ENCODE measurements at places on chromosomes 4 and X. TPM values are rescaled to one million over a fixed set of nuclear protein-coding genes. Genes with fewer than 3 reads are reported as not detected.

- DNase-seq: no peak
These were observed 79.1 kb downstream of the ANKRD50 start for GRCh38 chr4:124633285-124633941.

- peak; percentile 69 for DNase-seq
These were observed 25.6 kb downstream of the CD99L2 start for GRCh38 chrX:150872773-150873336.

GRCh38 chrX:11629593-11630211 lies 36.0 kb downstream of the ARHGAP6 start:
- peak; percentile 57 for DNase-seq

DNA sequence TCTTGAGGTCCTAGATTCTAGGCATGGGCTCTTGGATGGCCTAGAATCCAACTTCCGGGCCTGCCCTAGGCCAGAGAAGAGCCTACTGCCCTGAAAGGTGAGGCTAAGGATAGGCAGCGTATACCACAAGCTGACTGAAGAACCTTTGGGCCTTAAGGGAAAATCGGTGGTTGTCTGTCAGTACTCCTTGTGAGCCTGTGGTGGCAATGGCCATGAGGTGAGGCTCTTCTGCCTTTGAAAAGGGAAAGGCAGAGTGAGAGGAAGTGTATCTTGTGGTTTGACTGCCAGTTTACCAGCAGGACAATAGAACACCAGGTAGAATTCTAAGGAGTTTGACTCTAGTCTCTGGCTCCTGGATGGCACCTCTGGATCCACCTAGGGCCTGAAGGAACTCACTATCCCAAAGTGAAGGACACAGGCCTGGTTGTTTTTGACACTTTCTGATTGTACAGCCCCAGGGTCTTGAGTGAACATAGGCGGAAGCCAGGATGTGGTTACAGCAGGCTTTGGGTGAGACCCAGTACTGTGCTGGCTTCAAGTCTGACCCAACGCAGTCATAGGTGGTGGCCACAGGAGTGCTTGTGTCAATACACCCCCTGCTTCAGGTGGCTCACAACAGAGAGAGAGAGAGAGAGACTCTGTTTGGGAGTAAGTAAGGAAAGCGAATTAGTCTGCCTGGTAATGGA lies 20.9 kb downstream of the ITIH6 start:
- no peak for DNase-seq

- DNase-seq: no peak
These were observed 38.2 kb downstream of the STARD8 start for GRCh38 chrX:68685685-68686084.

DNA sequence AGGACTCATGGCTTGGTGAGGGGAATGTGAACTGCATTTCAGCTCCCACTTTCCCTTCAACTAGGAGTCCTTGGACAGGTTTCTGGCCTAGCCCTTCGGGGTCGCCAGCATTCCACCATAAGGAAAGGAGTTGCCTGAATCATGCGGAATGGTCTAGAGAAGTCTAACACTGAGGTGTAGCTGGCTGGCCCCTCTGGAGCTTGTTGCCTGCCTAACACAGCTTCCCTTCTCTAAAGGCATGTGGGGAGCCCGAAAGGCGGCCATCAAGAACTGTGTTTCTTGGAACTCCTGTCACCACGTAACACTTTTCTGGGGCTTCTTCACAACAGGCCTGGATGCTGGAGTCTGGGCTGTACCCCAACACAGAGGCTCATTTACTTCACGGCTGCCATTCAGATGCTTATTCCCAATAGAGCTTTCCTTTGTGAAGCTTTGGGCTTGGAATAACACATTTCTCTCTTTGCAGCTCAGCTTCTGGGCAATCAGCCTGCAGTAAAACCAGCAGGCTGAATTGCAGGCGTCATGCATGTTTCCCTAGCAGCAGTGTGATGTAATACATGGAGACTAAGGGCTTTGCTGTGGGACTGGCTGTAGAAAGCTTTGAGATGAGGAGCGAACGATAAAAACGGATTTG lies 5.4 kb downstream of the GABRQ start:
- DNase-seq: no peak

- DNase-seq: no peak
These were observed 5.4 kb upstream of the MMRN1 start for GRCh38 chr4:89889289-89889688.

DNA sequence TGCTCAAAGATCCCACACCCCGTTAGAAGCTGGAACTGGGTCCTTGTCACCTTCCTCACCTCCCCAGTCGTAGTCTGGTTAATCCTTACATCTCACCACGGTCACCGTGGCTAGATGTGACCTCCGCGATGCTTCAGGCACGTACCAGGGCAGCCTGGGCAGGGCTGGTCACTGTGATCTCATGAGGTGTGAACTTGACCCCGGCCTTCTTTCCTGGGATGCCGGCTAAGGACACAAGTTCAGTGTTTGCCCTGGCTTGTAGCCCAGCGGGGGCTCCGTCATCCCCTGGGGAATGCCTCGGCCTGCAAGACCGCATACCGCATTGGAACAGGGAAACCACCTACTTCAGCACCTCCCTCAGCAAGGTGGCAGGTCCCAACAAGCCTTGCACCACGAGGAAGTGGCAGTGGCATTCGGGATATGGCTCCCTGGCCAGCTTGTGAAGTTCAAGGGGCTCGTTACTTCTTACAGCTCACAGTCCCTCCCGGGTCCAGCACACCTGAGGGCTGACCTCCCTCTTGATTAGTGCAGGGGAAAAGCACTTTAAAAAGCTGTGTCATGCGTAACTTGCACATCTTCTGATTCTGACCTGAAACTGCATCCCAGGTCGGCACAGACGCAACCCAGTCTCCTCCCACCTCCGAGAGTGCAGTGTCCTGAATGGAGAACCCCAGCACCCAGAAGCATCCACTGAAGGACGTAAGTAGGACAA lies 25.9 kb downstream of the NOP14 start:
- no peak for DNase-seq

- no peak for DNase-seq
These were observed 5.3 kb downstream of the APOO start for GRCh38 chrX:23902419-23902818.

GRCh38 chr4:40055863-40056715 lies 561 bp upstream of the N4BP2 start:
- peak; percentile 14 for DNase-seq

GRCh38 chrX:69151866-69152284 lies 13.4 kb downstream of the PJA1 start:
- DNase-seq: no peak

DNA sequence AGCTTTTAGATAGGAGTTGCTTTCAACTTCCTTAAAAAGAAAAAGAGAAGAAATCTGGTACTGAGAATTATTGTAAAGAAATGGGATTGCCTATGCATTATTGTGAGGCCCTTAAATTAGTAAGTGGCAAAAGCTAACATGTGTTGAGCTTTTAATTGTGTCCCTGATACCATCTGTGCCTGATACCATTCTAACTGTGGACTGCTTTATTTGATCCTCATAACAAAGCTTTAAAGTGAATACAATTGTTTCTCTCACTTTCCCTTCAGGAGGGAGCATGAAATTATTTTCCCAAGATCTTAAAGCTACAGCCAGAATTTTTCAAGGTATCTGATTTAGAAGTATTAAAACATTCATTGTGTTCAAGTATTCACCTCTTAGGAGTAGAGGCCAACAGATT lies 9.9 kb downstream of the KCTD8 start:
- DNase-seq: no peak

GRCh38 chr4:108540536-108540935 lies 79.8 kb upstream of the RPL34 start:
- no peak for DNase-seq

DNA sequence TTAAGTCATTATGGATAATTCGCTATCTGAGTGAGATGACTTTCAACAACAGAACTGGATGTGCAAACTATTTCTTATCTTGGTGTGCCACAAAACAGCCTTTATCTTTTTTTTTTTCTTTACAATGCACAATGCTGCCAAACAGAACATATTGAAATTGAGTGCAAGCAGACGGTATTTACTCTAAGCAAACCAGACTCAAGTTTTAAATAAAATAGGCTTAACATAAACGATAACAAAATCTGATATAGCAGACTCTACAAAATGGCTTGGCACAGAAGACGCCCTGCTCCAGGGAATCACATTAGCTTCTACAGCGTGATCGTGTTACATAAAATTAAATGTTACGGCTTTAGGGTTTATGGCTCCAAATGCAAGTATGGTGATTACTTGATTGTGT lies 9.6 kb upstream of the STK32B start:
- DNase-seq: no peak

MID2 gene
- 25.4 TPM for total RNA-seq

HSFX2 gene
- 0.36 TPM for total RNA-seq

TKTL2 gene
- not detected for total RNA-seq

GYPB gene
- not detected for total RNA-seq

DOK7 gene
- 42.0 TPM for total RNA-seq

UNC5C gene
- not detected for total RNA-seq

AKAP14 gene
- total RNA-seq: not detected

PAGE5 gene
- total RNA-seq: not detected

HS6ST2 gene
- total RNA-seq: 1.9 TPM

CRMP1 gene
- total RNA-seq: 0.39 TPM

POU4F2 gene
- total RNA-seq: not detected

HSFX4 gene
- total RNA-seq: not detected

SMIM31 gene
- total RNA-seq: not detected
